ENCODE measurements at places on chromosomes 12 and 14.
A peak's percentile ranks its signal among the peaks of the same experiment; 100 is the strongest.

- no peaks in the 10 kb centered on the region for H3K36me3 ChIP-seq
- H3K4me3 ChIP-seq: no peak overlapping the region
- H3K27me3 ChIP-seq: no peaks in the 10 kb centered on the region
- H3K27ac ChIP-seq: no peak overlapping the region
These were observed 128.4 kb upstream of the CPNE8 start for GRCh38 chr12:39033782-39034181.

DNA sequence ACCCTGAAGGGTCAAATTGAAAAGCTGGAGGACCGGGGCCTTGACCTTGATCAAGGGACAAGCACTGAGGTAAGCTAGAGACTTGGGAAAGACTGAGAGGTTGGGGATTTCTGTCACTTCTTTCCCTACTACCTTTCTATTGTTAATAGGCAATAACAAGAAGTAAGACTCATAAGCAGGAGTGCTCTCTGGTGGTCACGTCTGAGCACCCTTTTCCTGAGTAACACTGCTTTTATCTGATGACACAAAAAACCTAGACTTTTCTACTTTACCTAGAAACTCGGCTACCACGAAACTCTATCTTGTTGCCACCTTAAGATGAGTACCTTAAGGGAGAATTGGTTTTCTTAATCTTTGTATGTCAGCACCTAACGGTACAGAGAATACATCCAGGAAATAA, 35.5 kb upstream of the PPFIBP1 start:
- no peak for DNase-seq
- H3K27ac ChIP-seq: no peak overlapping the region
- H3K36me3 ChIP-seq: peaks cover 9% of the 10 kb centered on the region
- no peaks in the 10 kb centered on the region for H3K4me1 ChIP-seq

- H3K27me3 ChIP-seq: no peaks in the 10 kb centered on the region
- no peaks in the 10 kb centered on the region for H3K36me3 ChIP-seq
- no peaks in the 10 kb centered on the region for H3K4me1 ChIP-seq
- no peak overlapping the region for H3K4me3 ChIP-seq
These were observed 31.9 kb upstream of the DUSP6 start for GRCh38 chr12:89384050-89384758.

DNA sequence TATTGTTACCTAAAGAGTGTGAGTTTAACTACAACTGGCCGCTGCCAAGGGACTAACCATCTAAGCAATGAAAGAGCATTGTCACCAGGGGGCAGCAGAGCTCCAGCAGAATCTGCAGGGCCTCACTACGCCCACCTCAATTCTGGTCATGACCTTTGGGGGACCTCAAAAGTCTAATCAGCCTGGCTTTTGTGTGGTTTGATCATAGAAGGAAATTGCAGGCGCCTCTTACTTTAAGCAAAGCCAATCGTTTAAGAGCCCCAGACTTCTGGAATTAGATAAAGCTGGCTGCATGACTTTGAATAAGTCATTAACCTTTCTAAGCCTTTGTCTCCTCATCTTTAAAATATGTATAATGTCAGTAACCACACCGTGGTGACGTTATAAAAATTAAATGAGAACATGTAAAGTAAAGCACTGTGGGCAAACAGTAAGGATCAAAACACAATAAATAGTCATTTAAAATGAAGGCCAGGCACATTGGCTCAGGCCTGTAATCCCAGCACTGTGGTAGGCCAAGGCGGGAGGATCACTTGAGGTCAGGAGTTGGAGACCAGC, 58.6 kb downstream of the TBX3 start:
- no peak overlapping the region for H3K27ac ChIP-seq
- no peak overlapping the region for H3K4me3 ChIP-seq
- peak; percentile 14 for DNase-seq
- no peaks in the 10 kb centered on the region for H3K4me1 ChIP-seq
- no peaks in the 10 kb centered on the region for H3K36me3 ChIP-seq

DNA sequence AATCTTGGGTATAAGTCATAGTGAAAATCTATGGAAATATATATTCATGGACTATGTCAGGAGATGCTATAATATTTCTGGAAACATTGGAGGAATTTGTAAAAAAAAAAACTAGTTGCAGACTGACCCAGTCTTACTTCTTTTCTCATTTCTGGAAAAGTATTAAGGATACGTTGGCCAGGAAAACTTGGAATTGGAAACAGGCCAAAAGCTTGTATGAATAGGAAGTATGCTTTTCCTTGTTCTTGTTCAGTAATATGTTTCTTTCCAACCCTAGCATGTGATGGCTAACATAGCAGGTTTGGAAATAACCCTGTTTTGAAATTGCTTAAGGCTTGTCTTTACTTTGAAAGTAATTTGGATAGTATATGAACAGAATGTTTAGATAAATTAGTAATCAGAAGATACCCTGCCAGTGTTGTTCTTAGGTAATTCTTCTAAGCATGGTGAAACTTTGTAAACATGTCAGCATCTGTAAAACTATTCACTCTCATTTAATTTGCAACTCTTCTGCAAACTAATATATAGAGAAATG, 316.2 kb downstream of the NPAS3 start:
- no peak for DNase-seq
- no peak overlapping the region for H3K27ac ChIP-seq
- H3K27me3 ChIP-seq: no peaks in the 10 kb centered on the region

DNA sequence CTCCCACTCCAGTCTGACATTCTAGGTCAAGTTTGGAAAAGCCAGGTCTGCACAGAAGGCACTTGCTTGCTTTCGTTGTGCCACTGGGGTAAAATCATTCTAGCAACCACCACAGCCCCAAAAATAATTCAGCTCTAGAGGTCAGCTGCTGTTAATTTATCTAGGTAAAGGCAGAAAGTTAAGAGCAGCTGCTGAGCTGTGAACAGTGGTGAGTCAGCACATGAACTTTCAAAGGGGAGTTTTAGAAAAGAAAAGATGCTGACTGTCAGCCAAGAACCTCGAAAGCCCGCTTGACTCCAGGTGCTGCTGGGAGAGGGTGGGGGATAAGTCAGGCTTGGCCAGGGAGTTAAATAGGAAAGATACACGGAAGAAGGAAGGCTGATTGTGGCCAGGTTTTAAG, 12.7 kb downstream of the CCDC197 start:
- no peak overlapping the region for H3K4me3 ChIP-seq
- DNase-seq: no peak
- H3K4me1 ChIP-seq: peaks cover 8% of the 10 kb centered on the region
- H3K27me3 ChIP-seq: peaks cover 46% of the 10 kb centered on the region
- no peaks in the 10 kb centered on the region for H3K36me3 ChIP-seq
- H3K27ac ChIP-seq: no peak overlapping the region

DNA sequence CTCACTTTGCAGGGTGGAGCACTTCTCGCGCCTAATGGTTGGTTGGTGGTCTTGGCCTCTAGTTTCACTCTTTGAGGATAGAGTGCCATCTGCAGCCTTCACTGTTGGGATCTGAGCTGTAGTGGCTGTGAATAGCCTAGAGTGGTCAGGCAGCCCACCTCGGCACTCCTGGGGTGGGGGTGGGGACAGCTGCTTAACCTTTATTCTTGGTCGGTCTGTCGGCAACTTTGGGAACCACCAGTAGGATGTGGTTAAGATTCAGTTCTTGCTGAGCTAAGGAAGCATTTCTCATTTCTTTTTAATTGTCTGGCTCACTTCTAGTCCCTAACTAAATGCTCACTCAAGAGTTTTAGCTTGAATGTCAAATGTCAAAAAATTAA, 21.1 kb downstream of the TMBIM6 start:
- DNase-seq: no peak
- peak overlapping the region; percentile 37 for H3K27ac ChIP-seq
- no peaks in the 10 kb centered on the region for H3K27me3 ChIP-seq
- peaks cover 41% of the 10 kb centered on the region for H3K4me1 ChIP-seq
- H3K4me3 ChIP-seq: peak overlapping the region; percentile 43
- peaks cover 49% of the 10 kb centered on the region for H3K36me3 ChIP-seq

DNA sequence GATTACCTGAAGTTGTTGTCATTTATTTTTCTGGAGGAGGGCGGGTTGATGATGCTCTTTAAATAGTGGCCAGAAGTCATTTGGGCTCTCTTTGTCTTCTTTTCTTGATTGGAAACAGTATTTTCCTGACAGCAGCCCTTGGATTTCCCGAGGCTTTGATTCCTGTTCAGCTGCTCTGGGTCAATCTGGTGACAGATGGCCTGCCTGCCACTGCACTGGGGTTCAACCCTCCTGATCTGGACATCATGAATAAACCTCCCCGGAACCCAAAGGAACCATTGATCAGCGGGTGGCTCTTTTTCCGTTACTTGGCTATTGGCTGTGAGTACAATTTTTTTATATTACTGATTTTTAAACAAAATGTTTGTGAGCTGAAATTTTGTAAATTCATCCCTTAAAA, 60.4 kb downstream of the ANAPC7 start:
- H3K27ac ChIP-seq: no peak overlapping the region
- peaks cover 34% of the 10 kb centered on the region for H3K4me1 ChIP-seq
- H3K4me3 ChIP-seq: no peak overlapping the region
- DNase-seq: no peak

DNA sequence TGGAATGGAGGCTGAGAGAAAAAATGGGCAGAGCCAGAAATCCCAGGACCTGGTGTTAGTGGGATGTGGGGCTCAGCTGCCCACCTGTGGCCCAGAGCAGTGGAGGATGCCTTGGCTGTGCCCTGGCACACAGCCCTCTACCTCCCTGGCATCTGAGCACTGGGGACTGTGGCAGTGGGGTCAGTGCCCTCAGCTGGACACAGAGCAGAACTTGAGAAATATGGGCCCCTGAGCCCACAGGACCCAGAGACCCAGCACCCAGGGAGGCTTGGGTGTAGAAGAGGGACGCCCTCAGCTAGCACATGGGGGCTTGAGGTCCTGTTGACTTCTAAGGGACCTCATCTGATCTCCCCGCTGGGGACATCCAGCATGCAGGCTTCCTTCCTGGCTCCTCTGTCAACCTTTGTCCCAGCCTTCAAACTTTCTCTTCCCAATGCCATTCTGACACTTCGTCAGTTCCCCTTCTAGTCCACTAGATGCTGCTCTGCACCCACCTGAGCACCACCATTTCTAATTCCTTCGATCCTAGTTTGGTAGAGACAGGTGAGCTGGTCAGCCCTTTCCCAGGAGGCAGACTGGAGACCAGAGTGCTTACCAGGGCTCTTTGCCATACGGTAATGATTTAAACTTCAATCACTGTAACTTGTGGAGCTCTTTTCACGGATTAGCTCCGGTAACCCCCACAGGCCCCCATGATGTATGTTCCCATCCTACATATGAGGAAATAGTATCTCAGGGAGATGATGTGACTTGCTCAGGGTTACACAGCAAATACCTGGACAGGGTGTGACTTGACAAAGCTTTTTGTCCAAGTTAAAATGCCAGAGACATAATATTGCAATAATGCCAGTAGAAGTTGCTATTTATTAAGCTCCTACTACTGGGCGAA, 143.7 kb downstream of the ASCL4 start:
- H3K4me1 ChIP-seq: peaks cover 6% of the 10 kb centered on the region
- H3K4me3 ChIP-seq: no peak overlapping the region
- H3K36me3 ChIP-seq: no peaks in the 10 kb centered on the region
- peaks cover 81% of the 10 kb centered on the region for H3K27me3 ChIP-seq
- no peak for DNase-seq
- H3K27ac ChIP-seq: no peak overlapping the region

- H3K27me3 ChIP-seq: peaks cover 3% of the 10 kb centered on the region
- DNase-seq: no peak
- no peaks in the 10 kb centered on the region for H3K36me3 ChIP-seq
- no peak overlapping the region for H3K4me3 ChIP-seq
- no peak overlapping the region for H3K27ac ChIP-seq
These were observed 29.7 kb upstream of the FKBP4 start for GRCh38 chr12:2765052-2765451.

DNA sequence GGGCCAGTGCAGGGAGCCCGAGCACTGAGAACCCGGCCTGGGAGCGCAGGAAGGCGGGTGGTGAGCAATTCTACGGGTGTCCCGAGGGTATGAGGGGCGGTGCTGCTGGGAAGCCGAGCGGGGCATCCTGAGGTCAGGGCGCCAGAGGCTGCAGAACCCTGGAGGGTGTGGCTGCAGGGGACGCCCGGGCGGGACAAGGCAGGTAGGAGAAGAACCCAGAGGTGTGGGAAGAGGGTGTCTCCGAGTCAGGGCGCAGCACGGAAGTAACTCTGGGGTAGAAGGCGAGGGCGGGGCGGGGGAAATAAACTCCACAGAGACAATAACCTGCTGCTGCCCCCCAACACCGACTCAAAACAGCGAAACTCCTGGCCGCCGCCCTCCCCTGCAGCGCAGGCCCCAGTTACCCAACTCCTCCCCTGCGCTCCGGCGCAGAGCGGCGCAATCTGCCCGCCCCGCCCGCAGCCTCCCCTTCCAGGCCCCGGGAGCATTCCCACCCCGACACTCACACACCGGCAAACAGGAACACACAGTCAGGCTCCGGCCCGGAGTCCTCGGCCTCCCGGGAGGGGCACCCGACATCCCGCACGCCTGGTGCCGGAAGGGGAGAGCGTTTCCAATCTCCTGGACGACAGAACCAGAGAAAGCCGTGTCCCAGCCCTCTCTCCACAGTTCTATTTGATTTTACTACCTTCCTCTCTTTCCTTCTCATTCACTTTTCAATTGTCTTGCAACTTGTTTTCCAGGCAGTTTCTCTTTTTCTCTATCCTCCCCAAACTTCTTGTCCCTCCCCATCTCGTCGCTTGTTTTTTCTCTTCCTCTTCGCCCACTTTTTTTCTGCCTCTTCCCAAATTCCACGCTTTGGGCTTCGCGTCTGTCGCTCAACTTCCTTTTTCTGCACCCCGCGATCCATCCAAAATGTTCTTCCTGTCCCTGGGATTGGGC, 2.4 kb downstream of the HRK start:
- peaks cover 41% of the 10 kb centered on the region for H3K27me3 ChIP-seq
- no peak for DNase-seq
- H3K4me3 ChIP-seq: peak overlapping the region; percentile 89
- H3K4me1 ChIP-seq: peaks cover 45% of the 10 kb centered on the region

- H3K4me3 ChIP-seq: no peak overlapping the region
- H3K27me3 ChIP-seq: peaks cover 8% of the 10 kb centered on the region
- DNase-seq: no peak
- peaks cover 7% of the 10 kb centered on the region for H3K4me1 ChIP-seq
These were observed 2.8 kb downstream of the KLRC4 start for GRCh38 chr12:10406725-10407124.

GRCh38 chr12:13088496-13088895, 15.0 kb downstream of the GSG1 start:
- peaks cover 47% of the 10 kb centered on the region for H3K4me1 ChIP-seq
- no peaks in the 10 kb centered on the region for H3K27me3 ChIP-seq
- H3K27ac ChIP-seq: no peak overlapping the region
- H3K4me3 ChIP-seq: no peak overlapping the region
- no peak for DNase-seq
- peaks cover 16% of the 10 kb centered on the region for H3K36me3 ChIP-seq

DNA sequence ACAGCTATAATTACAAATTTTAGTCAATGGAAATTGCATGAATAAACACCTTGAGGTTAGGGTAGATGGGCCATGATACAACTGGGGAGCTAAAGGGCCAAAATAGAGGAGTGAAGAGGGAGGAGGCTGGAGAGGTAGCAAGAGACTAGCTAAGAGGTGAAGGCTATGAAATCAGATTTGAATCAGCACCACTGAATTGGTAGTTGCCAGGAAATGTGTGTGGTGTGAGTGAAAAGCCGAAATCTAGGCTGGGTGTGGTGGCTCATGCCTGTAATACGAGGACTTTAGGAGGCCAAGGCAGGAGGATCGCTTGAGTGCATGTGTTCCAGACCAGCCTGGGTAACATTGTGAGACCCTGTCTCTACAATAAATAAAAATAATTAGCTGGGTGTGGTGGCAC, 22.7 kb downstream of the YY1 start:
- peaks cover 43% of the 10 kb centered on the region for H3K36me3 ChIP-seq
- no peaks in the 10 kb centered on the region for H3K27me3 ChIP-seq
- H3K27ac ChIP-seq: peak overlapping the region; percentile 65
- no peak for DNase-seq
